ENCODE measurements at places on chromosomes 13 and 19. TPM values are rescaled to one million over a fixed set of nuclear protein-coding genes. Genes with fewer than 3 reads are reported as not detected.

The HOMER3 gene
- 62.5 TPM for polyA plus RNA-seq

The HIPK4 gene
- 0.17 TPM for polyA plus RNA-seq

The SIGLEC5 gene
- 0.26 TPM for polyA plus RNA-seq

GRCh38 chr13:98295371-98295770, 118.3 kb upstream of the RNF113B start:
- no peak for DNase-seq

DNA sequence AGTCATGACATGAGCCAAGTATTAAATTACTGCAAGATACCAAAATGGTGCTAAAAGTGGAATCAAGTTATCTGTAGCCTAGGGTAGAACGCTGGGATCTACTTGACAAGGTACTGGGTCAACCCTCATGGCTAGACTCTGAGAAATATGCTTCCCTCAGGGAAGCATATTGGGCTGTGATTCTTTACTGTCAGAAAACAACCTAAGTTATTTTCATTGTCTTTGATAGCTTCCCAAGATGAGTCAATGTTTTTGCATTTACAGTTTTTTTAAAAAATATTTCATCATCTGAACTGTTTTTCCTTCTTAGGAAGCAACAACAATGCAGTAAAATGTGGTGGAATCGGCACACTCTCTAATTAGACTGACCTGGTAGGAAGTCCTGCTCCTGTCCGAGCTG, 218.0 kb downstream of the RGCC start:
- DNase-seq: no peak

DNA sequence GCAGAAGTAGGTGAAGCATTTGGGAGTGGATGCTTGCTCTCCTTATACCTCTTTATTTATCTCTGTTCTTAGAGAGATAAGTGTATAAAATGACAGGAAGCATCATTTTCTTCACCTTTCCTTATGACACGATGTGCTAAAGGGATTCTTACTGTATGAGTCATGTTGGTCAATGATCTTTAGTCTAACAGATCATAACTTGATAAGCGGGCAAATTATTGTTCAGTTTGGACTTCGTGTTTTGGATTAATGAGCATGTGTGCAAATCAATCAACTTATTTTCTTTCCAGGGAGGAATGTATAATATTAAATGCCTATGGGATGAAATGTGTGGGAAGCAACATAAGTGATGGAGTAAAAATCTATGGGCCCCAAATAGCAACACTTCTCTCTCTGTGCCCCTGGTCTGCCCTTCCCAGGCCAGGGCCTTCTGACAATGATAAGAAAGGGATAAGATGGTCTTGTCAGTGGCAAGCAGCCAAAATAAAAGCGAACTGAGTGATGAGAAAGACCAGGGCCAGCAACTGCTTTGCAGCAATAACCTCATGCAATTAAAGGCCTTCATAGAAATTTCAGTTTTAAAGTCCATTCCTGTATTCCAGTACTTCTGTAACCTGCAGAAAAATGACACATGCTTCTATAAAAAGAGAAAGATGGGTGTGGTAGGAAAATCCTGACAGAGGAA, 61.4 kb downstream of the SLC10A2 start:
- DNase-seq: no peak

DNA sequence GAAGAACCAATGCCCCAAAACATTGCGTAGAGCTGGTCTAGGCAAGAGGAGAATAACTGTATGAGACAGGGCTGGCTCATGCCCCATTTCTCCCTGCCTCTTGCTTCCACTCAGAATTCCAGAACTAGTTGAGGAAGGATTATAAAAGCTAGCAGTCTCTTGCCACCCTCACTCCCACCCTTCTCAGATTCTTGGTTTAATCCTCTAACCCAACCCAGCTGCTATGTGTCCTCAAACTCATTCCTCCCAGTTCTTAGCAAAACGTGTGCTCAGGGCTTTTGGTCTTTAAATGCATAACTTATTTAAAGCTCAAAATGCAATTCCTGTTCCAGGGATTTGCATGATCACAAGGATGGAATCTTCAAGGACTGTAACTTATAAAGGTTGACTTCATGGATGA, 466.3 kb downstream of the COG6 start:
- DNase-seq: no peak
